ENCODE measurements at places on chromosomes 16 and 17.
A peak's percentile ranks its signal among the peaks of the same experiment; 100 is the strongest.

GRCh38 chr16:63737633-63738032 is 1384.2 kb downstream of the CDH11 start:
- DNase-seq = no peak

DNA sequence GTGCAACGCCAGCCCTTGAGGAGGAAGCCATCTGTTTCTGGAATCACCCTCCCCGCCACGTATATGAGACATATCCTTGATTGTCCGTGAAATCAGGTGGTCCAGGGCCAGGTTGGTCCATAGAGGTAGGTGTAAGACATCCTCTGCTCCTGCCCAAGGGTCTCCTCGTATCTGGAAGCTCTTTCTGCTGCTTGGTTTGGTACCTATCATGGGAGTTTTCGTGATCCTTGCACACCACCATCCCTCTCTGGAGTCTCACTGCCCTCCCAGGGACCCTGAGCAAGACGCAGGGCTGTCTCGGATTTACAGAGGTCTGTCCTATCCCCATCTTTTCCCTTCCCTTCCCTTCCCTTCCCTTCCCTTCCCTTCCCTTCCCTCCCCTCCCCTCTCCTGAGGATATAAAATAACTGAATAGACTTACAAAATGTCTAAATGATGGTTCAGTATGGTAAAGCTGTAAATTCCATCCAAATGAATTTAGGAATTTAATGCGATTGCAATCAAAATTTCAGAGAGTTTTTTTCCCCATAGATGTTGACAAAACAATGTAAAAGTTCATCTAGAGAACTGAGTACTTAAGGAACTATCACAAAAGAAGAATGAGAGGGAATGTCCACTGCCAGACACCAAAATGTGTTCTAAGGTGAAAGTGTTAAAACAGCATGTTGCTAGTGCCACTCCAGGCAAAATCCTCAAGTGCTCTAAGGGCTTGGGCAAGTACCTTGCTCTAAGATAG is 2.0 kb upstream of the CCDC42 start:
- peak; percentile 4 for DNase-seq

DNA sequence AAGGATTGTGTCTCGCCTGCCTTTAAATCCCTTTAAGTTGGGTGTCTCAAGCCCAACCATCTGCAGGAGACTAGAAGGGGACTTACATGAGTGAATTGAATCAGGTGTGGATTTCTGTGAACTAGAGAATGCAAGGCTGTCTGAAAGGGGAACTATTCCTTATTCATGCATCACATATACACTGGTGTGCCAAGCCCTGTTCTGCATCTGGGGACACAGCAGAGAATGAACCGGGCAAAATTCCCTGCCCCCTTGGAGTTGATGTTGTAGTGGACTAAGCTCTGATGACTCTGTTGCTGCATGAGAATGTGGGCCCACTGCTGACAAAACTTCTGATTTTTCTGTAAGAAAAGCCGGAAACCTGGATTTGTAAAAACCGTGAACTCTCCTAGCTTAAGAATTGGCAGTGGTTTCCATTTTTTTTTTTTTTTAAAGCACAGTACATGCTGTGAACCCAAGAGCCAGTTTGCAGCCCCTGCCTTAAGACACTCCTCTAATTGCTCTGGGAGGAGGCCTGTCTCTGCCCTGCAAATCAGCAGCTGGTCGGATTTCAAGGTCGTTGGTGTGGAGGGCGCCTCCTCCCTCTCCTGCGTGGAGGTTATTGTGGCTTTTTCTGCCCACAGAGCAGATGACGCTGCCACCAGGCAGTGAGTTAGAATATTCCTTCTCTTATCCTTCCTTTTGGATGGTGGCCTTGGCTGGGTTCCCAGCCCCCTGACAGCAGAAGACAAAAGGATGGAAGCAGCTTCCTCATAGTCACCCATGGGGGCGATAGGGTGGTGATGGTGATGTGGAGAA is 131.0 kb downstream of the PRKCB start:
- DNase-seq = no peak

DNA sequence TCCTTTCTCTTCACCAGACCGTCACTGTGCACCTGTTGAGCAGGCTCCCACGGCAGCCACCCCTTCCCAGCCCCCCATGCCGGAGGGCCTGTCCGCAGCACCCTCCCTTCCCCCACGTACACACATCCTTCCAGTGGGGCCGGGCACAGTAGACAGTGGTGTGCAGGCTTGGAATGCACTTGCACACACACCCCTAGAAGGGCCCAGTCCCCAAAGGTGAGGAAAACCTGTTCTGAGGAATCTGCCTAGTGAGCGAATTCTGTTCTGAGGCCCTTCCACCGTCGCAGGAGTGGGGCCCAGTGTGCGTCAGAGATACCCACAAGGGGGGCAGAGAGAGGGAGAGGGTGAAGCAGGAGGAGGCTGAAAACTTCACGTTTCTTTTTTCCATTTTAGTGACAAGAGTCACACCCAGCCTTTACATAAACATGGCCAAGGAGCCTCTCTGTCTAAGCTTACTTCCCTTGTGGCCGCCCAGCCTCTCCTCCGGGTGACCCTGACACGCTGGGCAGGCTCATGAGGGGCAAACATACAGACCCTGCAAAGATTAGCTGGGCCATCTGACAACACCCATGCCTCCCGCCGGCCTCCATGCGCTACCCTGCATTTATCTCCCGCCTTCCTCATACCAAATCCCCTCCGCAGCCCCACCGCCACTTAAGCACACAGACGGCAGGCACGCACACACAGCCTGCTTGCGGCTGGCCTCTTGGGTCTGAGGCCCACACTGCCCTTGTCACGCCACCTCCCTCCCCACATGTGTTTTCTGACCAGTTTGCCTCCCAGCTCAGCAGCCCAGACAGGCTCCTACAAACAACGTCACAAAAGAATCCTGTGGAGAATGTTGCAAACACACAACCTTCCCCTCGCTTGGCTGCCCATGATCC is 1.8 kb downstream of the ZBTB4 start:
- DNase-seq = no peak

DNA sequence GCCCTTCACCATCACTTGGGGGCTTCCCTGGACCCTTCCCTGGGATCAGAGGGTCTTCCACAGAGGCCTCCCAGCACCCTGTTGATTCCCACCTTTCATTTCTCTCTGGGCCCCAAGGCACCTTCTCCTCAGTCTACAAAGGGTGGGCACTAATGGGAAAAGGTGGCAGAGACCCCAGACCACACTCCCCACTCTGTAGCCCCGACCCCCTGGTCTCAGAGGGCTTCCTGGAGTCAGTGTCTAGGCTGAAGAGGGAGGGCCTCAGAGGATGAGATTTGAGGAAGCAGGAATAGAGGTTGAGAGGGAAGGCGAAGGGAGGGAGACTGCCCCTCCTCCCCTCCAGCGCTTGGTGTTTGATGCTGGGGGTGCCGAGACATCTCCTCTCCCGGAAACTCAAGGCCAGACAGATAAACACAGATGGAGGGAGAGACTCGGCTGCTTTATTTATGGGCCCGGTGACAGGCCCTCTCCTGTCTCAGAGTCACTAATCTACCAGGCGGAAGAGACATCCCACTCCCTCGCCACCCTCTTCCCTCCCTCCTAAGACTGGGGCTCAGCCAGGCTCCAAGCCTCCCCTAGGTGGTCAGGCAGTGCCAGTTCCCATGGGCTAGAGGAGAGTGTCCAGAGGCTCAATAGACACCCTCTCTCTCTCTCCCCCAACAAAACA is 18.5 kb upstream of the SP2 start:
- DNase-seq = no peak

DNA sequence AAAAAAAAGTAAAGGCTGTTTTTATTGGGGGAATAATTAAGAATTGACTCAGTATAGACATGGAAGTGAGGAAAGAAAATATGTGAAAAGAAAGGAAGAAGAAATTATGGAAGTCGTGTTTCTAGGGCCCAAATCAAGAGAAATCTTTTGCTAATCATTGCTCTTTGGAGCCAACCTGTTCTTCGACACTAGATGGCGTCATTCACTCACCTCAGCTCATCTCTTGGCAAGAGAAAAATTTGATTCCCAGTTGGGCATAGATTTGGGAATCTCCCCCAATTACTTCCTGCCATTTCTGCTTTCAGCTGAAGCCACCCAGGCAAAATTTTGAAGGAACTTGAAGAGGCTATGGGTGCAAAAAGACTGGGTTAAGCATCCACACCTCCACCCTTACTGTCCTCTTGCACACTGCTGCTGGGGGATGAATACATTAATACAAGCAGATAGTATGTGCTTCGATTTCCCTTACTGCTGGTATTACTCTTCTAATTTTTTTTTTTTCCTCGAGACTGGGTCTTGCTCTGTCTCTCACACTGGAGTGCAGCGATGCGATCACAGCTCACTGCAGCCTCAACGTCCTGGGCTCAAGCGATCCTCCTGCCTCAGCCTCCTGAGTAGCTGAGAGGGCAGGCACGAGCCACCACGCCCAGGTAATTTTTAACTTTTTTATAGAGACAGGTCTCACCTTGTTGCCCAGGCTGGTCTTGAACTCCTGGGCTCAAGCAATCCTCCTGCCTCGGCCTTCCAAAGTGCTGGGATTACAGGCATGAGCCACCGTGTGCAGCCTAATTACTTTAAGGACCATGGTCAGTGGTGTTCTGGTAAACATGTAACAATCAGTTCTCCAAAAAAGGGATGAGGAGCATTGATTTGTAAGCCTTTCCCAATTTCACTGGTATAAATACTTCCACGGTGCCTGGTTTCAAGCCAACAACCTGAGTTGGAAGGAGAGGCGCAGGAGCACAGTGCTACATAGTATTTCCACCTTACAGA is 13.5 kb downstream of the PSMD7 start:
- peak; percentile 41 for DNase-seq

DNA sequence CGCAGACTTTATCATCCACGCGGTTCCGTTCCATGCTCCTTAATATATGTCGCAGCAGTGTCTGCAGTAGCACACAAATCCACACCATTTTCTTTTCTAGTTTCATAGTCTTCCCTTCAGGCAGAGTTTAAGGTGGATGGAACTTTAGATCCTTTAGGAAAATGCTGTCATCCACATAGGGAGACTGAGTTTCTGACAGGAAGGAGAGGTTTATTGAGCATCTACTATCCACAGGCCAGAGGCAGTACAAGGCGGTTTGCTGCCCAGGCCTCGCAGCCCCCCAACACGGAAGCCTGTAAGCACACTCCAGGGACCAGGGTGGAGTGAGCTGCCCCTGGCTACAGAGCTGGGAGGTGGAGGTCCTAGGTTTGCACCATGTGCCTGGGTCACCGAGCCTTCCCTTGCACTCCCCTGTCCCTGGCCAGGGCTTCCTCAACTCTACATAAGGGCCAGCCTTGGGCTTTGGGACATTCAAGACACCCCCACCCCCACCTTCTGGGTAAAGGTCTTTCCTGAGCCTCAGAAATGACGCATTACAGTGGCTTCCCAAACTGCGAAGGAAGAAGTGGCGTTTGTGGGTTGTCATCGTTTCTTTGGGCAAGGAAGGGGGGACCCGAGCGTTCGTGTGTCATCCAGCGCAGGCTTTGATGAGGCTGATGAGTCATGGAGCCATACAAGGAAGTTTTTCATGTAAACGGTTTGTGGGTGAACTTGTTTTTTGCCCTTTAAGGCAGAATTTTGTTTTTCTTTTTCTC is 146.5 kb upstream of the PLCG2 start:
- peak; percentile 83 for DNase-seq

All from activated CD4-positive, alpha-beta T cell treated with anti-CD3 and anti-CD28 coated beads, Interleukin-2, Interleukin-6, amounts not matched to agents 100 ng/mL and 50 ng/mL, durations not matched to agents 16 hours and 8 hours (primary cell).